Stimulated activated CD4-positive, alpha-beta T cell treated with anti-CD3 and anti-CD28 coated beads, Interleukin-2, amount 100 ng/mL, for 4 hours (primary cell): ENCODE measurements at places on chromosomes 16 and 17.

GRCh38 chr17:75124041-75124818, 7.3 kb downstream of the NT5C start:
- DNase-seq: peak; percentile 71

GRCh38 chr16:72023962-72024361, 15.4 kb downstream of the DHODH start:
- DNase-seq: no peak

DNA sequence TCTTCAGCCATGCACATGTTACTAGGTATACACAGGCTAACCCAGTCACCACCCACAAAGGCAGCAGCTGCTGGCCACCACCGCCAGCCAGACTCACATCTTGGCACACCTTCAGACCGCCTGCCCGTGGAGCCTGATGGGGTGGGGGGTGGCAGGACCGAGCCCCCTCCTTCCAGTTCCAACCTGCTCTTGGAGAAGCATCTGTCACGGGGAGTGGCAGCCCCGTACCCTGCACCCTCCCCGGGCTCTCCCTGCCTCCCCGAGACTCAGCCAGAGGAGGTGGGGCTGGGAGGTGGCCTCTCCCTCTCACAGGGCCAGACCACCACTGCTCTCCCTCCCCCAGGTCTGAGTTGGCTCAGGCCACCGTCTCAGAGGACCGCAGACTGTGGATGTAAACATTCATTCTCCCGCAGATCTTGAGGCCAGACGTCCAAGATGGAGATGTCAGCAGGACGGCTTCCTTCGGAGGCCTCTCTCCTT, 11.3 kb upstream of the RBFOX3 start:
- no peak for DNase-seq

DNA sequence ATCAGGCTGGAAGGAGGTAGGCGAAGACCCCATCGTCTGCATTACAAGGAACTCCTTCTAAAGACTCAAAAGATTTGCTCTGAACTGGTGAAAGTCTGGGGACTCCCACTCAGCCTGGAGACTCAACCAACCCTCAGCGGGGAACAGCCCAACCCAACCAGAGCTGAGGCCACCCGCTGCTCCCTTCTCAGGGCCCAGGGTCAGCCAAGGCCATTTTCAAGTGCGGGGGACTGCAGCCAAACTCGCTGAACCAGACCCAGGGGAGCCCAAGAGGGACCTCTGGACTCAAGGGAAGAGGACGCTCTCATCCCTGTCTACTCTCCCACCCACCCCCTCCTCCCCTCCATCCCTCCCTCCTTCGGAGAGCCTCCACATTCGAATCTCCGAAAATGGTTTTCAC, 24.1 kb downstream of the XYLT1 start:
- no peak for DNase-seq

GRCh38 chr17:78475211-78475610, 96.8 kb downstream of the PGS1 start:
- DNase-seq: no peak

GRCh38 chr17:69179227-69179952, 37.7 kb upstream of the ABCA6 start:
- no peak for DNase-seq

- DNase-seq: no peak
These were observed 13.8 kb downstream of the UNC13D start for GRCh38 chr17:75830164-75831031.

DNA sequence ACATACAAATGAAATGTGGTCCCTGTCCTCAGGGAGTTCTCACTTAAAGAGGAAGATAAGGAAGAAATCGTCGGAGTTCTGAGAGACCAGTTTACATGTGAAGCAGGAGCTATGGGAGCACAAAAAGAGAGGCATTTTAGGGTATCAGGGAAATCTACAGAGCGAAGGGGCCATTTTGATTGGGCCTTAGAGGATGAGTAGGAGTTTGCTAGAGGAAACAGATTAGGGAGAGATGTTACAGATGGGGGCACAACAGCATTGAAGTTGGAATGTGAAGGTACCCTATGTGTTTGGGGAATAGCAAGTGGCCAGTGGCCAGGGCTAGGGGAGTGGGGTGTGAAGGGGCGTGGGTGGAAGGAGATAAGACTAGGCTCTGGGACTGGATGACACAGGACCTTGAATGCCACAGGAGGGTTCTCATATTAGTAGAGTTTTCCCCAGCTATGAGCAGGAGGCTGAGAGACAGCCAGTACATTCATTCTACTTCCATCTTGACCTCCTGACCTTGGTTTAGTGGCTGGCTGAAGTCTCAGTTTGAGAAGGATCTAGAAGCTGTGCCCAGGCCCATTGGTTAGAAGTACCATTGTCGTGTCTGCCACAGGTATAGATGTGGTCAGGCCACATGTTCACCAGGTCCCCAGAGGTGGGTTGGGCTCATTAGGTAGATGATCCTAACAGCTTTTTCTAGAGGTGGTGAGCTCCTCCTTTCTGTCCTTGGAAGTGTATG, 34.8 kb downstream of the CPNE2 start:
- DNase-seq: no peak

- DNase-seq: no peak
These were observed 156.7 kb downstream of the HAPSTR1 start for GRCh38 chr16:9248162-9248561.

DNA sequence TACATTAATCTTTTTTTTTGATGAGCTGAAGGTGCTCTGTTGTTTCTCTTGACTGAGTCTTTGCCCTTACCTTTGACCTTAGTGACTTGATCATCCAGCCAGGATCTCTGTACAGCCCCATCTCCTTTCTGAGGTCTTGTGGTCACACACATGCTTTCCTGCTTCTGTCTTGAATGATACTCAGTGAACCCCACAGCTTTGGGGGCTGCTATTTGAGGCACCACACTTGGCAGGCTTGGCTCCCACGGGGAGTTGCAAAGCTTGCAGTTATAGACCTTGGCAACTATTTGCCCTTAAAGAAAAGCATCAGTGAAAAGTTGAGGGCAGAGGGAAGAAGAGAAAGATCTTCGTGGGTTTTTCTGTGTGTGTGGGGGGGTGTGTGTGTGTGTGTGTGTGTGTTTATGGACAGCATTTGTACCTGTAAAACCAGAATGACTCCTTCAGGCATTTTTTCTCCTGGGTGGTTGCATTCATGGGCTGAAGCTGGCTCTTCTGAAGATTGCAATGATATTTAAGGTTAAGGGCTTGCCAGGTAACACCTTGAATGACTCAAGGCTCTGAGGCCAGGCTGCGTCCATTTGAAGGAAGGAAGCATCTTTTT, 101.6 kb downstream of the MSI2 start:
- no peak for DNase-seq

GRCh38 chr16:47600376-47600775, 139.2 kb downstream of the PHKB start:
- no peak for DNase-seq
